ENCODE measurements at places on chromosomes 3 and 15.

- no peak for DNase-seq
Measured at GRCh38 chr15:58257776-58258325, 119.7 kb downstream of the AQP9 start.

DNA sequence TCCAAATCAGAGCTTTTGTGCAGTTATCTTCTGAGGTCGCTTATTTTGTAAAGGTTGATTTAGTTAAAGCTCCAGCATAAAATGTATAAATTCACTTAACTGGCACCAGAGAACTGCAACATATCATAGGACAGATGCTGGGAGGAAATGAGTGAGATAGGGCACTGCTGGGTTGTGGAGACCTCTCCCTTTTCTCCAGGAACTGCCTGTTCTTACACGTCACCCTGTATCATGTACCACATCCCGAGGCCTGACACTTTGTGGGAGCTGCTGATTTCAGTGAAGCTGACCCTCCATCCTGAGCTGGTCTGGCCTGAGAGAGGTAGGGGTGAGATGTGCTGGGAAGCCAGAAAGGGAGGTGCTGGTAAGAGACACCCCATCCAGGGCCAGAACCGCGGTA is 213.8 kb upstream of the FEZF2 start:
- DNase-seq, result no peak

GRCh38 chr3:51720292-51721061 is 13.6 kb downstream of the GRM2 start:
- no peak for DNase-seq

- no peak for DNase-seq
Measured at GRCh38 chr3:170766823-170767575, 103.0 kb downstream of the RPL22L1 start.

GRCh38 chr3:125134952-125135351 is 77.6 kb downstream of the SLC12A8 start:
- no peak for DNase-seq

- no peak for DNase-seq
Measured at GRCh38 chr15:94135486-94136147, 95.7 kb upstream of the MCTP2 start.

DNA sequence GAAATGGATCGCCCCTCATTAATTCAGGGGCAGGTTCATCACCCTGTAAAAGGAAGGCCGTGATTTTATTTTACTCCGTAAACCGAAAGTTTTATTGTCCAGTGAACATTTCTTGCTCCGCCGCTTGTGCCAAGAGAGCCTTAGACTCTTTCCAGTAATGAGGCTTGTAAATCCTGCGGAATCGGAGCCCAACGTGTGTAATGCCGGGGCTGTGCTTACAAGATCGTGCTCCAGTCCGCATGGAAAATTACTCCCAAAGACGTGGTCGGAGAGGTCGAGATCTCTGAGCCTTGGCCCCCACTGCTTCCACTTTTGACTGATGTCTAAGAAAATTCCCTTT is 649 bp upstream of the PLOD2 start:
- DNase-seq, result peak; percentile 40

- no peak for DNase-seq
Measured at GRCh38 chr3:120681506-120682038, 467 bp downstream of the HGD start.

- no peak for DNase-seq
Measured at GRCh38 chr3:178289544-178290160, 246.6 kb upstream of the KCNMB2 start.

DNA sequence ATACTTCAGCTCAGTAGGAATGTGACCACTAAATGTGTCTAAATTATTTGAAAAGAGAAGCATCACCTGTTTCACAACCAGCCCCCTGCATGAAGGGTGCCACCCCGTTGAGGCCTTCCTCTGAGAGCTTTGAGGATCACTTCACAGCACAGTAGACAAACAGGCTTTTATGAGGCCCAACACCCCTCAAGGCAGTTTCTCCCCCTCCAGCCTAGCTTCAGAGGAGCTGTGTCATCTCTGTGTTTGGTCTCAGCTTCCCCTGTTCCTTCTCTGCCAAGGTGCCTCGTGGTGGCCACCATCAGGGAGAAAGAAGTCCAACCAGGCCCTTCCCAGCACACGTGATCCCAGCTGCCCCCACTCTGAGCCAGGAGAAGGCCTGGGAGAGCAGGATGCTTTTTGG is 21.6 kb upstream of the DUSP7 start:
- no peak for DNase-seq

DNA sequence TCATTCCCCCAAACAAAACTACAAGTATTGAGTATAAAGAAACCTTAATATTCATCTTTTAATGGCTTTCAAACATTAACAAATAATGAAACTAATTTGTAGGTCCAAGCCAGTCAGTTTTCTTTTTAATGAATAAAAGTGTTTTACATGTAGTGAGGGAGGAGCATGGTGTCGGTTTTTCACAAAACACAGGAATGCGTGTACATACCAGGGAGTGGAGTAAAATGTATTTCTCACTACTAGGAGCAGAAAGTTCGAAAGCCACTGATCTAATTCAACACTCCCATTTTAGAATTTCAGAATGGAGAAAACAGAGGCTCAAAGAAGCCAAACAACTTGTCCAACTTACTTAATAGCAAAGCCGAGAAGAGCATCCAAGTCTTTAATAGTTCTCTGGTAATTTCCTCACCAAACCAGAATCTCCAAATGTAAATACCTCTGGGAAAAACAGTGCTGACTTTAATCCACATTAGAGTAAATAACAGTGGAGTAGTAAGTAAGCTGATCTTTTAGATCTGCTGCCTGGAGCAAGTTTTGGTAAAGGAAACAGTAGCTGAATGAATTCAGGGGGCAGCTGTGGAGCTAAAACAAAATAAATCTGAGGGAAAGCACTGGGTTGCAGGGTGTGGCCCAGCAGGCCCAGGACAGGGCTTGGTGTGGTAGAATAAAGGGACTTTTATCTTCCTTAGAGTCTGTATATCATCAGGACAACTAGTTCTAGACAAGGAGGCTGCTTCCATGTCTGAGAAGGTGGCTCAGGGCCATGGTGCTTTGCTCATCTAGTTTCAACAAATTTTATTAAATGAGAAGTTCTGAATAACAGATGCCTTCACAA is 7.9 kb downstream of the ANP32A start:
- no peak for DNase-seq

DNA sequence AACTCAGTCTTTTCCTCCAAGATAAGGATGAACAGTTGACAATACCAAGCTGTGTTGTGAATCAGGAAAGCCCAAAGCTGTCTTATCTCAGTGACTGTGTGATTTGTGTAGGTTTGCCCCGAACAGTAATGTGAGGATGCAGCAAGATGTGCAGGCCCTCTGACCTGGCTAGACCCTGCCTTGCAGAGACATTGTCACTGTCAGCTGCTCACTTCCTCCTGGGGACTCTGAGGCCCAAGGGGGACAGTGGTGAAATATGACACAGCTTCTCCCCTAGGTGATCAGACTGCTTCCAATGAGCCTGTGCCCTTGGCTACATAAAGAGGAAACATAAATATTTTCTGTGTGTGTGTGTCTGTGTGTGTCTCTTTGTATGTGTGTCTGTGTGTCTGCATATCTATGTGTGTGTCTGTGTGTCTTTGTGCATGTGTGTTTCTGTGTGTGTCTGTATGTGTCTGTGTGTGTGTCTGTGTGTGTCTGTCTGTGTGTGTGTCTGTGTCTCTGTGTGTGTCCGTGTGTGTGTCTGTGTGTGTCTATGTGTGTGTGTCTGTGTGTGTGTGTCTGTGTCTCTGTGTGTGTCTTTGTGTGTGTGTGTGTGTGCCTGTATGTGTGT is 21.7 kb downstream of the LRRK1 start:
- no peak for DNase-seq

DNA sequence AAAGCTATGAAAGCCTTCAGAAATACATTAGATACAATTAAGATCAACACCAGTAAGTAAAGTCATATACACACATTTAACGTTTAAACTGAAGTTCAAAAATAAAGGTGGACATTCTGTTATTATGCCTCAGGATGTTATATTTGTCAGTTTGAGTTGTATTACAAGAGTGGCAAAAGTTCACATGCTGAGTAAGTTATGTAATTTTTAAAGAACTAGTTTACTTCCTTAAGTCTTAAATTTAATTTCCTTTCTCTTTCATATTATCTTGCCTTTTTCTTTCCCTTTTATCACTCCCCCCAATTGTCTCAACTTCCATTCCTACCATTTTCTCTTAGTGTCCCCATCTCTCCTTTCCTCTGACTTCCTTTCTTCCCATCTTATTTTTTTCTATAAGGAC is 4.9 kb upstream of the GPR87 start:
- no peak for DNase-seq

DNA sequence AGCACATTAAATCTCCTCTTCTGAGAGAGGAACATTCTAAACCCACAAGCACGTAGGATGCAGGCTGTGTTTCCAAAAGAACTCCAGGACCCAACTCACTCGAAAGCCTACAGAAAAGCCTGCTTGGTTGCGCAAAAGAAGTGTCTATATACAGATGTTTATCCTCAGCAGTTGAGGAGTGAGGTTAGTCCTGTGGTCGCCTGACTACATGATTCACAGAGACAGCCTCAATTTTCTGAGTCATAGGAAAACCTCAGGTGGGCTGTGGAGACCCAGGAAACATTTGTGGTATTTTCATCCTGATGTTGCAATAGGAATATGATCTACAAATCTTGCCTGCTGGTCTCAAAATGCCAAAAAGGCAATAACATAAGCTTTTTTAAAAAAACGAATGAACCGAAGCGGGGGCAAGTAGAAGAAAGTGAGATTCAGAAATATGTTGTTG is 183.8 kb upstream of the THRB start:
- DNase-seq, result no peak

GRCh38 chr3:12577379-12577778 is 20.5 kb downstream of the MKRN2 start:
- DNase-seq, result no peak

DNA sequence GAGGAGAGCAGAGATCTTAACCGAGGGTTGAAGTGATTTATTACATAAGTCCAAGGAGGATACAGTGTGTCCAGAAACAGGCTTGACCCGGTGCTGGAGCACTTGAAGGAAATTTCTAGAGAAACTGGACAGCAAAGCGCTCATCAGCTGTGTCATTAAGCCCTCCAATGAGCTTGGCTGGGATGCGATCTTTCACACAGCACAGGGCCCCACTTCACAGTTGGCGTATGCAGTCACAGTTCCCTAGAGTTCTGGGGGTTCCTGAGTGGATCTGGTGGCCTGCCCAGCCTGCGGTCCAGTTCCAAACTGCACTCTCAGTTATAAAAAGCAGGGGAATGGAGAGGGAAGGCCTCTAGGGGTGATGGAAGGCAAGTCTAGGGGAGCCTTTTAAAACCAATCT is 13.6 kb downstream of the ST8SIA2 start:
- no peak for DNase-seq

DNA sequence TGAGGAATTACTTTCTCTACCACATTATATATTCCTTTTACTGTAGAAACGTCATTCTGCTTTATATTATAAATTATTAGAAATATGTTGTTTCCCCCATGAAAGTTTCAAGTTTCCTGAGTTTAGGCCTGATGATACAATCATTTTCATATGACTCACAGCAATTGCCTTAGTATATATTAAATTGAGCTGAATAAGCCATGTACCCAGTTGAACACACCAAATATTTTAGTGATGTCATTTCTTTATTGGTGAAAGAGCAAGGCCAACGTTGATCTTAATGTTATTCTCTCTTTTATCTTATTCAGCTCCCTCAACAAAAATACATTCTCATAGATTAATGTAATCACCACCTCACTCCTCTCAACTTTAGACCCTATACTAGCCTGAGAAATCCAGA is 30.8 kb downstream of the B3GNT5 start:
- no peak for DNase-seq

DNA sequence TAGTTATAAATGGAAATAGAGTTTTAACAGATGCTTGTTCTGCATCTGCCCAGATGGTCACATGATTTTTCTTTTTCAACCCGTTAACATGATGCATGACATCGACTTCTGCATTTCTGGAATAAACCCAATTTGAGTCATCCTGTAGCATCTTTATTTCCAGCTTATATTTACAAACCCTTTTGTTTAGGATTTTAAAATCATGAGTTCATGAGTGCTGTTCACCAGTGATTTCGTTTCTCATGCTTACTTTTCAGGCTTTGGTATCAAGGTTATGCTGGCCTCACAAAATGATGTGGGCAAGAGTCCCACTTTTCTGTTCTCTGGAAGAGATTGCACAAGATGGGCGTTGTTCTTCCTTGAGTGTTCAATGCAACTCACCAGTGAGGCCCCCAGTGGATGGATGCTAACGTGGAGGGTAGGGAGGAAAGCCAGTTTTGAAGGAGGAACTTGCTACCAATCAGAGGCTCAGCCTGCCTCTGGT is 5.2 kb downstream of the HRH1 start:
- DNase-seq, result no peak

DNA sequence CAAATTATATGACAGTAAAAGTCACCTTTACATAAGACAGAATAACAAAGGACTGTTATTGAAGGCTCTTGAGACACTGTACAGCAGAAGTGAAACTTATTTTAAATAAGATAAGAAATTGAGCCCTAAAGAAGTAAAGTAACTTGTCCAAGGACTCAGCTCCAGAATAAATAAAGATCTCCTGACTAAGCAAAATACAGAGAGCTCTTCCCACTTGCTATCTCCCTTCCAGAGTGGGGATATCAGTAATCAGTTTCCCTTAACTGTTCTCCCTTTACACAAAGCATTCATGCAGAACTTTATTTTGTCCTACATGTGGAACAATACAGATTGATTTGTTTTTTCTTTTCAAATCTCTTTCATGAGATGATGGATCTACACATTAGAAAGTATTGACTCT is 129.5 kb upstream of the BHLHE40 start:
- DNase-seq, result no peak

GRCh38 chr3:70621451-70621850 is 309.0 kb upstream of the MDFIC2 start:
- no peak for DNase-seq

GRCh38 chr15:28935316-28935715 is 49.5 kb downstream of the APBA2 start:
- no peak for DNase-seq

- no peak for DNase-seq
Measured at GRCh38 chr3:181705086-181705480, 6.6 kb upstream of the SOX2 start.

DNA sequence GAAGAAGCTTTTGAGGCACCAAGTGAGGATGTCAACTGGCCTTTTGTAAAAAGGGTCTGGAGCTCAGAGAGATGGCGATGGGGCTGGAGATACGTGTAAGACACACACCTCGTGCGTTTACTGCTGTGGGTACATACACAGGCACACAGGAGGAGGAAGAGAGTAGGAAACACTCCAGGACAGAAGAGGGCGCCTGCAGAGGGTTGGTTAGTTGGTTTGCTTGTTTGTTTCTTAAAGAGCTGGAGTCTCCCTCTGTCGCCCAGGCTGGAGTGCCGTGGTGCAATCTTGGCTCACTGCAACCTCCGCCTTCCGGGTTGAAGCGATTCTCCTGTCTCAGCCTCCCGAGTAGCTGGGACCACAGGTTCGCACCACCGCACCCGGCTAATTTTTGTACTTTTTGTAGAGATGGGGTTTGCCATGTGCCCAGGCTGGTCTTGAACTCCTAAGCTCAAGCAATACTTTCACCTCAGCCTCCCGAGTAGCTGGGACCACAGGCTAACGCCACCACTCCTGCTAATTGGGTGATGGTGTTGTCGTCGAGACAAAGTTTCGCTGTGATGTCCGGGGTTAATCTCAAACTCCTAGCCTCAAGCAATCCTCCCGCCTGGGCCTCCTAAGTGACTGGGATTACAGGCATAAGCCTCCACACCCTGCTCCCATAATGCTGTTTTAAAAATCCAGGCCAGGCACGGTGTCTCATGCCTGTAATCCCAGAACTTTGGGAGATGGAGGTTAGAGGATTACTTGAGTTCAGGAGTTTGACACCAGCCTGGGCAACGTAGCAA is 1.3 kb upstream of the PRR20G start:
- DNase-seq, result no peak

GRCh38 chr3:54065140-54065539 is 57.2 kb upstream of the CACNA2D3 start:
- no peak for DNase-seq

All from mesothelial cell of epicardium (in vitro differentiated cells).